ENCODE measurements at places on chromosomes 3 and 15.

GRCh38 chr15:92709110-92709790, 53.7 kb upstream of the FAM174B start:
- no peak for DNase-seq

GRCh38 chr3:166879661-166880060, 500.4 kb downstream of the ZBBX start:
- DNase-seq = no peak

DNA sequence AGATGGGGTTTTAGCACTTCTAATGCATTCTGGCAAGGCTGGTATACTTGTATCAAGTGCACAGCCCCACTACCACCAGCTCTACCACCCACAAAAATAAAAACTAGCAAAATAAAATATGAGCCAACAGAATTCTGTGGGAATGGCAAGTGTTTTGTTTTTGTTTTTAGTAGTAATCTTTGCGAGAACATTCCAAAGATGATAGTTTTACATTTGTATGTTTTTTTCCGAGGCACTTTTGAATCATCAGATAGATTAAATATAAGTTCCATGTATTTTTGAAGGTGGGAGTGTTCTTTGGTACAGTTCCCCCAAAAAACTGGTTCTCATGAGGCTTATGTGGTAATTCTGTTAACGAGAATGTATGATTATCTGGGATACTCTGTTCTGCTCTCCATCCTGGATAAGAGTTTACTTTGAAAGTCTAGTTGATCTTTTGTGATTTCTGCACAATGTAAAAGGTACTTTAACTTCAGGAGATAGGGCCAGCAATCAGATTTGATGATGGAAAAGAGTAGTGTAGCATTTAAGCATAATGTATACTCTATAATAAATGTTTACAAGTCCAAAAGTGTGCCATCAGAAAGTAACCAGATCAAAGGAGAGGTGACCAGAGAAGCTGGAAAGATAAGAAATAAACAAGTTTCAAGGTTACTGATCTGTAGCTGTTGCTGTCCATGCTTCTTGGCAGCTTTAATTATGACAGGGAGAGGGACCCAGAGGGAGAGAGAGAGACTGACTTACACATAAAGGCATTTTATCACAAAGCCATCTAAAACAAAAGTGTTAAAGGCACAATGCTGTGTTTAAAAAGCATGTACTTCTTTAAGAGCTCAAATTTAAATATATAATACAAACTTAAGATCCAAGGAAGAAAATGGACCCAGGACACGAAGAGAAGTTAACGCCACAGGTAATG, 130.9 kb downstream of the PGPEP1L start:
- no peak for DNase-seq

DNA sequence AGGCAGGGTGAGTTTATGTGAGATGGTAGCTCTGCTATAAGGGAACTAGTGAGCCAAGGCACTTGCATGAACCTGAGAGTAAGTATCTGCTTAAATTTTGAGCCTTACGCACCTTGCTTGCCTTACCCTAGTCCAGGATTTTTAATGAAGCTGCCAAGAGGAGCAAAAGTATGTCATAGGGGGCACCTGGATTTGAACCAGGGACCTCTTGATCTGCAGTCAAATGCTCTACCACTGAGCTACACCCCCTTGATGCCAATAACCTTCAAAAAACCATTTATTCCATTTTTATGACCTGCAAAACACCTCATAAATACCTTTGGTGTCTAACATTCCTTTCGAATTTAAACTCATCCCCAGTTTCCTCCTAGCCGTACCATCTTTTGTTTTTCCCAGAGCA, 88.3 kb upstream of the ACP3 start:
- DNase-seq = no peak

- peak; percentile 91 for DNase-seq
Observed at GRCh38 chr15:31396881-31397560, 70.4 kb downstream of the KLF13 start.

DNA sequence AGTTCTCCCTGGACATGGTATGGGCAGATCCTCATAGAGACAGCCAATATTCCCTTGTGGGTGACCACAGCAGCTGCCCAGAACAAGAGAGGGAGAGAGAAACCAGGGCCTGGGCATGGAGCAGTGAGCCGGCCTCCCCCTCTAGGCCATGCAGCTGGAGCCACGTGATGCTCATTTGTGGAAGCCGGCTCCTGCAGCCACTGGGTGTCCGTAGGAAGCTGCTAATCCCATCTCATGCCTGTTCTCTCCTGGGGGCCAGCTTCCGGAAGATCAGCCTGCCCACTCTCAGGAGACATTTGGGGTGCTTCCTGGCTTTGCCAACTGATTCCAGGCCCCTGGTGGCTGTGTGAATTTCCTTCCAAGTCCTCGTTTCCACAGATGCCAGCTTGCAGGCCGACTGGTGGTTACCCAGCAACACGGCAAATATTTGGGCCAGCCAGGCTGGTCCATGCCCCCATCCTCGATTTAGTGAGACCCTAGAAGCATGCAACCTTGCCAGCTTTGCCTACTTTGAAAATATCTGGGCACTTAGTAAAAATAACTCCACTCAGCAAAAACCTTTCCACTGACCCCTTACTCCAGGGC, 55.3 kb downstream of the LINGO1 start:
- no peak for DNase-seq

DNA sequence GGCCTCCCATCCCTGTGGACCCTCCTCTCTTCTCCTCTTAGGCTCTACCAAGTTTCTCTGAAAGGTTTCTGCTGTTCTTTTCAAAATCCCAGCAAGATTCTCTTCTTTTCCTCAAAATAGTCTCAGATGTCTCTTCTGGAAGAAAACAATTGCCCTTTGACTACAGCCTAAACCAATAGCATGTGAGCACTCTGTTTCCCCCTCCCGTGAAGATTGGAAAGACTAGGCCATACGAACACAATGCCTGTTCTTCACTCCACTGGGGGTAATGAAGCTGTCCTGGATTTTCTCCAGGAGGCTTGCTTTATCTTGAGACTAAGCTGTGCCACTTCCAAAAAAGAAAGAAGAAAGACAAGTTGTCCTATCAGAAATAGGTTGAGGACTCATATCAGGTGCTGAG, 178.7 kb upstream of the MCTP2 start:
- no peak for DNase-seq

DNA sequence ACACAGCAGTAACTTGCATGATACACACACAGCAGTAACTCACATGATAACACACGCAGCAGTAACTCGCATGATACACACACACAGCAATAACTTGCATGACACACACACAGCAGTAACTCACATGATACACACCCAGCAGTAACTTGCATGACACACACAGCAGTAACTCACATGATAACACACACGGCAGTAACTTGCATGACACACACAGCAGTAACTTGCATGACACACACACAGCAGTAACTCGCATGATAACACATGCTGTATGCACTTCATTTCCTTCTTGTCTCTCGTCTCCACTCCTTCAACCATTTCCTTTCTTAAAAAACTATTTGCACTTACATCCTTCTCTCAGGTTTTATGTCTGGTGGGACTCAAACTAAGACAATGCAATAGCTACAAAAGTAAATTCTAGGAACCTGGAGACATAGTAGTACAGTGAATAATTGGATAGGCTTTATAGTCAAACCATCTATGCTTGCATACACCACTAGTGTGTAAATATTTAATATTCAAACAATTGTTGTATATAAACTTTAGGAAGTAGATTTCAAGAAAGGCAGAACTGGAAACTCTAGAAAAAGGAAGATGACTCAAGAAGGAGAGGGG, 130.8 kb downstream of the UACA start:
- DNase-seq = no peak

GRCh38 chr3:172089250-172089649, 49.9 kb downstream of the FNDC3B start:
- DNase-seq = no peak

DNA sequence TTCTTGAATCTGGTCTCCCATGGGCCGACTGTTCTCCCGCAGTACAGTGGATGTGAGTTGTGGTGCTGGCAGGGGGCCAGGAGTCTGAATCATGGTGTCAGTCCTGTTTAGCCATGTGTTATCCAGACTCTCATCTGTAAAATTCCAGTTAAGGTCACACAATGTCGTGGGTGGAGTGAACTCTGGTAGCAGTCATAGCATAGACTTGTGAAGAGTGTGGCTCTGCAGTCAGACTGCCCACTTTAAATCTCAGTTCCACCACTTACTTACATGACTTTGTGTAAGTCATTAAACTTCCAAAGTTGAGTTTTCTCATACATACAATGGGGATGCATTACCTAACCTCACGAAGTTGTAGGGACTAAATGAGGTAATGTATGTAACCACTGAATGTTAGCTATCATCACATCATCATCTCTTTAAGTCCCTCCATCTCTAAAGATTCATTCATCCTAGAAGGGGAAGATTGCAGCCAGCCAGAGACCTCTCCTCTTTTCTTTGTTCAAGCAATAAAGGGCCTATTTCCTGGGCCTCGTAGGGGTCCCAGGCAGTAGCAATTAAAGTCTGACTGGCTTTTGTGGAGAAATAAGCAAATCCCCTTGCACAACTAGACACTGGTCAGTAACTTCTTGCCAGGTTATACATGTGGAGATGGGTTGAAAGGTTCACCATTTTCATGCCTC, 93.9 kb downstream of the PCCB start:
- peak; percentile 86 for DNase-seq

DNA sequence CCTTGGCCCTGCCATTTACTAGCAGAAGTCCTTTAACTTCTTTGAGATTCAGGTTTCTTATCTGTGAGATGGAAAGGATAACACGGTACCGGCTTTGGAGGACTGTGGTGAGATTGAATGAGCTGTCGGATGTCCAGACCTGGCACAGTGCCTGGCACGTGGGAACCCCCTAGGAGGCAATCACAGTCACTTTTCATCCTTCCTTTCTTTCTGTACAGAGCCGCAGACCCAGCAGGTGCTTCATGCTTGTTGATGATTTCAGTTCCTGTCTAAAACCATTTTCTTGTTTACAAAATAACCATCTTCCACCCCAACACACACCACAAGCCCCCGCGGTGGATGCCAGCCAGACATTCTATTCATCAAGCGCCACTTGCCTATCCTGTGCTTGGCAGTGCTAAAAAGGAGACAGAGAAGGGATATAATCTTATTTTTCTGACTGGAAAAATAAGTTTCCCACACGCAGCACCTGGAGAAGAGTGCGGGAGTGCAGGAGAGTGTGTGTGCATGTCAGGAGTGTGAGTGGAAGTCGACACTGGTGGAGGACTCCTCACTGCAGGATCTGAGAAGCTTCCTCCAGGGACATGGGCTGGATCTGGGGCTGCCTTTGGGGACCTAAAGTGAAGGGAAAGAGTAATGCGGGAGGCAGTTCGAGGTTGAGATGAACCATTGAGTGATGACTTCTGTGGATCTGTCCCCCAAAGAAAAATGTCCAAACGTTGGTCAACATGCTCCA, 85.7 kb downstream of the ST6GAL1 start:
- peak; percentile 26 for DNase-seq

DNA sequence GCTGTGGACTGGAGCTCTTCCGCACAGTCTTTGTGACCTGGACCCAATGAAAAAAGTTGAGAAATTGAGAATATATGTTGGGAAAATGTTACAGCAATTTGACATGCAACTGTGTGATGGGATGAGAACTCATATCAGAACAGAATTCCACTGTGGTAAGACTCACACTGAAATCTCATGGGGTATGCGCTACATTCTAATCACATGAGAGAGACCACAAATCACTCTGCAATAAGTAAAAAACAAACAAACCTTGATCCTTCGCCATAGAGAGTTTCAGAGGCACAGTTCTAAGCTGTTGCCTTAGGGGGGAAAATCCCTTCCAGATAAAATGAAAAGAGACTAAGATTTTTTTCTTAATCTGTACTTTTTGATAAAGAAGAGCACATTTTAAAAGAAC, 37.3 kb downstream of the LMCD1 start:
- DNase-seq = no peak

DNA sequence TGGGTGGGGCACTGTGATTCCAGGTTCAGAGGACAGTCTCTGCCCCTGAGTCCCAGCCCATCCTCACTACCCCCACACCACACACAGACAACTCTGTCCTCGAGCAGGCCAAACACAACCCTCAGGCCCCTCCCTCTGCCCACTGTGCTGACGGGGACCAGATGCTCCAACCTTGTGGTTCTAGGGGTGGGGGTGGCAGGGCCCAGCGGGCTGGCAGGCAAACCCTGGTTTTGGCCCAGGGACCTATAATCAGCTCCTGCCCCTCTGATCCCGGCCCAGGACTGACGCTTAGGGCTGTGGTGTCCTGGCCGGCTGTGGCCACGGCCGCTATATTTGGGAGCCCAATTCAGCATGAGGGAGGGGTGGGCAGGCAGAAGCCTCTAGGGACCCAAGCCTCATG, 5.0 kb upstream of the MYL3 start:
- DNase-seq = no peak

DNA sequence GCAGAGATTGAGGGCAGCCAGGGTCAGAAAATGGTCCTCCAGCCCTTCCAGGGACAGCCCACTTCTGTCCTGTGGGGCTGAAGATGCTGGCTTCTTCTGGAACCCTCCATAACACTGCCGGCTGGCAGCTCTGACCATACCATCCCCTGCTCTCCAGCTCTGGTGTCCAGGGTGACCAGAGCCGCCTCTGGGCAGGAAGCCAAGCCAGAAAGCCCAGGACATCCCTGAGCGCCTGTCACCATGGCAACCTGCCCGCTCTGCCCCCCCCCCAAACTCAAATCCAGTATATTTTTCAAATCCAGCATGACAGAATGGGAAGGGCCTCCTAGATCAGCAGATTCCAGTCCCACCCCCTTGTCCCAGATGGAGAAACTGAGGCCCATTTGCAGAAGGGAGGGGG, 420 bp upstream of the TMIE start:
- DNase-seq = no peak

- no peak for DNase-seq
Observed at GRCh38 chr3:105811518-105812193, 57.2 kb downstream of the CBLB start.

DNA sequence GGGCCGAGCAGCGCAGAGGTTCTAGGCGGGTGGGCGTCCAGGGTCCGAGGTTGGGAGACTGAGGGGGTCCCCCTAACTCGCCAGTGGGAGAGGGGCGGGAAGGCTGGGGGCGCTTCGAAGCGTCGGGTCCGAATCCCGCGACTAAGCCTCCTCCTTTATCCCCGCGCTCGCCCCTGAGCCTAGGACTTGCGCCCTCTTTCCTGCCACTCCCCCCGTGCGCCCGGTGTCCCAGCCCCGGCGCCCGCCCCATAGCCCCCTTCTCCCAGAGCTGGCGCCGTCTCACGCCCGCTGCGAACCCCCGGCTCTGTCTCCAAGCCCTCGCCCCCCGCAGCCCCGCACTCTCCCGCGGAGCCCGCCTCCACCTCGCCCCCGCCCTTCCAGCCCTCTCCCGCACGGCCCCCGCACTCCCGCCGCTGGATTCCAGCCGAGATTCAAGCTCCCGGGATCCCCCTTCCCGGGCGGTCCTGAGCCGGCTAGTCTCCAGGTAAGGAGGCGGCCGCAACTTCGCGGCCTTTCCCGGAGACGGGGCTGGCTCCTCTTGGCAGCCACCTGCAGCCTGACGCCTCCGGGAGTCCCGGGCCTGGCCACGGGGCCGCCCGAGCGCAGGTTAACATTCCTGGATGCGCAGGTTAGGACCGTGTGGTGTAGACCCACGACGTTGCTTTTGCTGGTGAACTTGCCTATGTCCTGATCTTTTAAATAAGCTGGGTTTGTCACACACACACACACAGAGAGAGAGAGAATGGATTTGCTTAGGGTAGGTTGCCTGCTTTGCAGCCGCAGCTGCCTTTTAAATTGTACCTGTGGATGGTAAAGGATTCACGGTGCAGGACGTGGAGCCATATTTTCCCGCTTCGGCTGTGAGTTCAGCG, 563 bp downstream of the PXYLP1 start:
- peak; percentile 82 for DNase-seq
